ENCODE measurements at places on chromosomes 2 and 18.

DNA sequence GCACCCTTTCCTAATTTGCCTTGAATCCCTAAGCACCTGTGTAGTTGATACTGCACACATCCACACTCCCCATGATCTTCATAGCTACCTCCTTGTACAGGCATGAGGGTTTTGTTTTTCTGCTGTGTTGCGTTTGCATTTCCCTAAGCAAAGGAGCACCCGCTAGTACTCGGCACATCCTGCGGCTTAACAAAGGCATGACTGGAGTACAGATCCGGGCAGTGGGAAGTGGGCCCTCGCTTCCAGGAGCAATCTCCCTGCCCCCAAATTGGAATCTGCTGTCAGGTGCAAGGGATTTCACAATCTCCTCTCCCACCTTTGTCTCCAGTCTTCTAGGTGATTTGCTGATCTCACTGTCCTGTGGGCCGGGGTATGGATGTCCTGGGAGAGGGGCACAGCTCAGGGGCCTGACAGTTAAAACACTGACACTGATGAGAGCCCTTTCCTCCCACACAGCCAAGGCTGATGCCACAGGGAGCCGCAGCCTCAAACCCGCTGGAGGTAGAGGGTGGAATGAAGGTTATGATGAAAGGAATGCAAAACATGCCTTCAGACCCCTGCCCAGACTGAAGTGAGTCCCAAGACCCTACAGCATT lies 98.7 kb upstream of the THOC1 start:
- DNase-seq = no peak

DNA sequence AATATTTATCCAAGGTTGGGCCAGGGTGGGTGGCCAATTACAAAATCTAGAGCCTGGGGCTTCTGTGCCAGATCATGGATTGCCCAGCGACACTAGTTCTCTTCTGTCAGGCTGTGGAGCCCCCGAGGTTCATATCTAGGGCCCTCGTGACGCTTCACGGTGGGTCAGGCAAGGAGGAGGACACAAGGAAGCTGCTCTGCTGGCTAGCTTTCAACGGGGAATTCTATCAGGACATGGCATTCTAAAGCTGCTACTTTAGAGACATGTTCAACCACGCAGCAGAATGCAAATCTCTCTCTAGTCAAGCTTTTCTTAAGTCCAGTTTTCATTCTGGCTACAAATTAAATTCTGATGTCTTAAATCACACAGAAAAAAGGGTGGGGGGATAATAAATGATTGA lies 180.2 kb downstream of the THADA start:
- no peak for DNase-seq

DNA sequence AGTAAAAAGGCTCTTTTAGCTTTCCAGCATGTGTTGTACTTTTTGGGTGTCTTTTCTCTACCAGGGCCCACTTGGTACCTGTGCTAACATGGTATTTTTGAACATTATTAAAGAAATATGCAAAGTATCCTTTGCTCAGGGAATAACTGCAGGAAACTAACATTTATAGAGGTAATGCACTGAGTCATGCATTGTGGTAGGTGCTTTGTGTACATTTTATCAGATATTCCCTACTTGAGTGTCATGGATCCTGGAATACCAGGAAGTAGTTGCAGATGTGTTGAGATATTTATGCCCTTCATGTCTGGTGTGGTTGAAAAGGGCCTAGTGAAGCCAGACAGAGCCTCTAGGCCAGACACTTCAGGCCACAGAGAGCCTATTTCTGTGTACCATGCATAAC lies 215.5 kb upstream of the CYRIA start:
- no peak for DNase-seq

DNA sequence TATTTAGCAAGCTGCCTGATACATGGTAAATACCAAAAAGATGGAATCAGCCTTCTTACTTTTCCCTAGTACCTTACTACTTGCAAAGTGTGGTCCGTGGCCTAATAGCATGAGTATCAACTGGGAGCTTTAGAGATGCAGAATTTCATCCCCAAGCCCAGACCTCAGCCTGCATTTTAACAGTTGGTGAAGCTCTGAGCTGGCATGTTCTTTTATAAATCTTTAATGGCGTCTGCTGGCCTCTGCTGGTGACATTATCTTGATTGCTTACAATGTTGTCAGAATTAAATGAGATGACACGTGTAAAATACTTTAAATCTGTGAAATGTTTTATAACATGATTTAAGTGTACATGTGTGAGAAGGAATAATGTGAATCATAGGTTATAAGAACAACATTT lies 115.1 kb upstream of the NOSTRIN start:
- DNase-seq = no peak

DNA sequence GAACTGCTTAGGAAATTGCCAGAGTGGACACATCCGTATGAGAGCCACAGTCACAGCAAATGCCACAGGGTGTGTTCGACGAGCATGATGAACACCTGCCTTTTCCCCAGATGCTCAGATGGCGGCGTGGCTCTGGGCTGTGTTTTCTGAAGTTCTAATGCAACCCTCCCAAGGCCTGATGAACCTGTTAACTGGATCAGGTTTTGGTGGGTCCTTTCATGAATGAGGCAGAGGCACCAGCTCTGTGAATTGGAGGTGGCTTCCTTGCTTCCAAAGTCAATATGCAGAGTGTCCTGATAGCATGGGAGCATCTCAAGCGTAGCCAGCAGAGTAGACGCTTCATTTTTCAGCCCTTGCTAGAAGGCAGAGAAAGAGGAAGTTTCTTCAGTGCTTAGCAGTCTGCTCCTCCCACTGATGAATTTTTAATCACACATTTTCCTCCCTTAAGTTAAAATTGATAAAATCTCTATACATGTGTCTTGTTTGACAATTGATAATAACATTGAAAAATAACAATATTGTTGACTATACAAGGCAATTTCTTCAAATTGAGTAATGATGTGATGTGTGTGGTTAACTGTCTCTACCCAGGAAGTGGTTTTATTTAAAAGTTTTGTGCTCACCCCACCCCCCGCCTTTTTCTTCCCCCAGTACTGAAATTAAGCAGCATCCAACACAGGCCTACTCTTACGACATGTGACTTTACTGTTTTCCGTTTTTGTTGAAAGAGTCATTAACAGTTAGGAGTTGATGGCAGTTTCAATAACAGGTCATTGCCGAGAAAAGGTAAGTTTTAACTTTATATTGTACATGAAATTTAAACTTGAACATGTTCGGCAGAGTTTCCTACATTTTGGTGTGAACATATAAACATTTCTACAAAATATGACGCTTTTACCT lies at the start of gene ARHGAP15:
Gene ARHGAP15, plus strand, starts transcription at position 739 of the 900 bp plus-strand sequence.
- peak; percentile 81 for DNase-seq

DNA sequence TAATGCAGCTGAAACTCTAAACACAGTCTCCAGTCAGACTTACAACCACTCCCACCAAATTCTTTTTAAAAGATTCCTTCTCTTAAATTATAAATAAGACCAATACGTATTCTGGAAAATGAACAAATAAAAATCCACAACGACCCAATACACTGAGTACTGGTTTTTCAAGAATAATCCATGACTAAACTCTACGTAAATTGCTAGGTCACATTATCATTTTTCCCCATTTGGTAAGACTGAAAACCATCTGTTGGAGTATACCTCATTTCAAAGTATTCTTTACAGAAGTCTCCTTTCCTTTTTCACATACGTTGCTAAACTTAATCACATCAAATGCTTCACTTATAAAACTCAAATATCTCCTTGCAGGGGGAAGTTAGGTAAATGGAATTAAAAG lies 6.0 kb downstream of the ZNF516 start:
- no peak for DNase-seq
